NCI-H446 treated with DMSO at 0.1 percent for 48 hours (cell line): ENCODE measurements at places on chromosomes 2 and 18.

- peak; percentile 72 for DNase-seq
These were observed 197.3 kb downstream of the DCC start for GRCh38 chr18:52537261-52537660.

GRCh38 chr2:150729495-150729955 lies 242.1 kb upstream of the RND3 start:
- DNase-seq: no peak

GRCh38 chr18:6239716-6240115 lies 175.0 kb downstream of the L3MBTL4 start:
- no peak for DNase-seq

GRCh38 chr2:39849064-39849463 lies 70.0 kb upstream of the THUMPD2 start:
- DNase-seq: no peak

DNA sequence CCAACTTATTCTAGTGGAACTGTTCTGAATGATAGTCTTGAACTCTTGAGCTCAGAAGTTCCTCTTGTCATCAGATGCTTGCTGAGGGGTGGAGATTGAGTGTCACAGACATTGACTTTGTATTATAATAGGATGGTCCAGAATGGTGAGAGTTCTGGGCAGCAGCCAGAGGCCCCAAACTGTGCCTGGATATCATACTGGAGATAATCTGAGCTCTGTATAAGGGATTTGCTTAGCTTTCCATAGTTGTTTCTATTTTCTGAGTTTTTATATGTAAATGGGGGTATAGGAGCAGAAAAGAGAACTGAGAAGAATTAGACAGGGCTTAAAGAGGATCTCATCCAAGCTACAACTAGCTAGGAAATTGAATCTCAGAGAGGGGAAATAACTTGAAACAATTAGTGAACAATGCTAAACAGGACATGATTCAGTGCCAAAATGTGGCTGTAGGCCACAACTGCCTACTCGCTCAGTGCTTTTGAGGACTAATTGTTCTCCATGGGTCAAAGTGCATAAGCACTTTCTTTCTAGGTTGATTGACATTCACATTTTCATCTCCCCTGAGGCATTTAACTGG lies 10.1 kb upstream of the LCLAT1 start:
- no peak for DNase-seq

DNA sequence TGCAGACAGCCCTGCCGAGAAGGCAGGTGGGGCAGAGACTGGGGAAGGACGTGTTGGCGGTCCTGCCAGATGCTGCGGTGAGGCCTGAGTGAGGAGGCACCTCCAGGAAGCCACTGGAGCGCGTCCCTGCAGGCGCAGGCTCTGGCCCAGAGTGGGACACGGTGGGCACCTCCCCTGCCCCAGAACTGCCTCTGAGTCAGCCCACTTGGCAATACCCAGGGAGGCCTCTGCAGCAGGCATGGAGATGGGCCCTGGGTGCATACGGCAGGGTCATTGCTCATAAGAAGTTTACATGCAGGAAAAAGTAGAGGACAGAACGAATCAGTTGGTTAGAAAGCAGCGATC lies 195.9 kb downstream of the TFCP2L1 start:
- DNase-seq: no peak

DNA sequence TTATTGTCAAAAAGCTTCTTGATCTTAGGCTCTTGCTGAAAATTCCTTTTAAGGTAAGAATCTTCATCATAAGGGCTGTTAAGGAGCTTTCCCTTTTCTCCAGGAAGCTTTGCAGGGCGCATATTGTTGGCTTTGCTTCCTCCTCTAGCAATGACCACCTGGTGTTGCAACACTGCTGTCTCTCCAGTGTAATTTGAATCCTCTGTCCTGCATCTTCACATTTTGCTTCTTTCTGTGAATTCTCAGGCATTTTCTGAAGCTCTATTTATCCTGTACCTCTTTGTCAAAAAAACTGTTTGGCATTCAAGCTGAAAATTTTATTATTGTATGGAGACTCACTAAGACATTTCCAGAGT lies 533.1 kb upstream of the CHAC2 start:
- no peak for DNase-seq

GRCh38 chr2:14301331-14301730 lies 331.2 kb upstream of the LRATD1 start:
- no peak for DNase-seq

- no peak for DNase-seq
These were observed 164.6 kb upstream of the TRIB2 start for GRCh38 chr2:12552092-12552491.

- DNase-seq: no peak
These were observed 215.5 kb downstream of the NCKAP5 start for GRCh38 chr2:133352719-133353118.

GRCh38 chr2:218406949-218407618 lies 7.4 kb downstream of the CTDSP1 start:
- peak; percentile 65 for DNase-seq

- DNase-seq: no peak
These were observed 167.8 kb downstream of the PMAIP1 start for GRCh38 chr18:60067426-60068210.

DNA sequence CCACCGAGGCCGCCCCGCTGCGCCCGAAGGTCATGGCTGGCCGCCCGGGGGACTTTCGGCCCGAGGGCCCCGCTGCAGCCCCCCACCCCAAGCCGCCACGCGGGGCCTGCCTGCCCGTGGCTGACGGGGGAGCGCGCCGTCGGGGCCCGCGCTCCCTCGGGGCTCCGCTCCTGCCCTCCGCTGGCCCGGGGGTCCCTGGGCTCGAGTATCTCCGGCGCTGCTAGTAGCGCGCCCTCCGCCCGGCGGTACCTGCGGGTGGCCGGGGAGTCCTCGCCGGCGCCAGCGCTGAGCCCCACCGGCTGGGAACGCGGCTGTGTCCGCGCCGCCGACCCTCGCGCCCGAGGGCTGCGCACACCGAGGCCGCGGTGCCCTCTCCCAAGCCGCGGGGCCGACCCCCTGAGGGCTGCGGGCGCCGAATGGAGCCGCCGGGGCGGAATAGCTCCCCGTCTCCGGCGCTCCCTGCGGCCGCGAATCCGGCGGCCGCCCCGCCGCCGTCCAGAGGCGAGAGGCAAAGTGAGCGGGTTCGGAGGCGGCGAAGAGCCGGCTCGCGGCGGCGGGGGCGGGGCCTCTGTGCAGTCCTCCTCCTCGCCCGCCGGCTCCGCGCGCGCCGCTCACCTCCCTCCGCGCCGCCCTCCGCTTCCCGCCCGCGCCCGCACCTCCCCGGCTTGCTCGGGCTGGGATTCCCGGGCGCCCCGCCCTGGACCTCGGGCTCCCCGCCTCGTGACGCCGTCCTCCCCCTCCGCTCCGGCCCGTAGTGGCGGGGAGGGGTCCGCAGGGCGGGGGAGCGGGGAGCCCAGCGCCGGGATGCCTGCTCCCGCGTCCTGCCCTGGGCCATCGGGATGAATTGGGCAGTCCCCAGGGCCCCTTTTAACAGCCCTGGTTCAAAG lies at the start of gene KCNG3:
Gene KCNG3, minus strand, starts transcription at position 515 of the 887 bp plus-strand sequence. Its CDS starts 481 bp downstream, at position 34.
- DNase-seq: peak; percentile 67

GRCh38 chr2:99706735-99707134 lies 216.9 kb upstream of the REV1 start:
- no peak for DNase-seq

DNA sequence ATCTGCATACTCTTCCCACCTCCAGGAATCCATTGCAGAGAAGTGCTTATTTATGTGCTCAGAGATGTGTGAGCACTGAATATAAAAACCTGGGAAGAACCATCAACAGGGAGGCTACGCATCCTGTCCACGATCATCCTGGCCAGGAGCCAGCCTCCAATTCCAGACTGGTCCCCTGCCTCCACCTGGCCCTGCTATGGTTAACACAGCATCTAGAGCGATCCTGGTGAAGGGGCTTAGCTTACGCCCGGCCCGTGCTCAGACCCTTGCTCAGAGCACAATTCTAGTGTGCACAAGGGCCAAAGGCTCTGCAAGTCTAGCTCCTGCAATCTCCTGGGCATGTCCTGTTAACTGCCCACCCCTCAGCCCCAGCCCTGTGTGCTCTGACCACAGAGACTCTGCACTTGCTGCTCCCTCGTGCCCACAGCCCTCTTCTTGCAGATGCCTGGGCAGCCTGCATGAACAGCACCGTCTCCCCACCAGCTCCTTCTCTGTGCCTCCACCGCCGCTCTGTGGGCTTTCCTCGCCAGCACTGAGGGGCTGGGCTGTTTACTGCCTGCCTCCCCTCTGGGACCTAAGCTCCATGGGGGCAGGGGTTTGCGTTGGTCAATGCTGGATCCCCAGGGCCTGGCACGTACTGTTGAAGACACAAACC lies 6.5 kb downstream of the PER2 start:
- DNase-seq: no peak

GRCh38 chr2:234469251-234469845 lies 27.5 kb downstream of the ARL4C start:
- DNase-seq: no peak

DNA sequence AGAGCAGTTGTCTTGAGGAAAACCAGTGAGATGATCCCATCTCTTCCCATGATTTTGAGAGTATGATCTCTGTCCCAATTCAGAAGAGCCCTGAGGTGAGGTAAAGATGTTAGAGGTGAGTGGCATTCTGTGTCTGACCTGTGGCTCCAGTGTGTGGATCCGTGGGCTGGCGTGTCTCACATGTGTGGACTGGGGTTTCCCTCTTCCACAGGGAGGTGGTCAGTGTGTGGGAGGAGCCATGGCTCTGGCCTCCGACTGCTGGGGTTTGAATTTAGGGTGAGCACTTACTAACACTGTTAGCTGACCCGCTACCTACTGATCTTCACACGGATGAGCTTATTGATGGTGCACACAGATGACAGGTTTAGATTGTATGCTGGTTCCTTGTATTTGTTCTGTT lies 31.2 kb downstream of the ASAP2 start:
- DNase-seq: no peak

DNA sequence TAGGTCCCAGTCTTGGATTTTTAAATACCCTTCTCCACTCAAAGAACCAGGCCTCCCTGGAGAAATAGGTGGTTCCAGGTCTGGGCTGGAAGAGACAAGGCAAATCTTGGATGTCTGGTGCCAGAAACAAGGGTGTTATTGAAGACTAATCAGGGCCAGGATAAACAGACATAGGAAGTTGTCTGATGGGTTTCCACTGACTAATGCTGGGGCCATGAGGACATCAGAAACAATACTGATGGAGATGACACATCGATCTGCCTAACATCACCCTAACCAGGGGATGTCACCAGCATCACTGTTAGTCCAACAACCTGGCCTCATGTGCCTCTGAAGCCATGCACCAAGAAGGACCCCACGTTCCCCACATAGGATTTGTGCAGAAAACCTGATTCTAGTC lies 42.5 kb upstream of the GLI2 start:
- DNase-seq: no peak

DNA sequence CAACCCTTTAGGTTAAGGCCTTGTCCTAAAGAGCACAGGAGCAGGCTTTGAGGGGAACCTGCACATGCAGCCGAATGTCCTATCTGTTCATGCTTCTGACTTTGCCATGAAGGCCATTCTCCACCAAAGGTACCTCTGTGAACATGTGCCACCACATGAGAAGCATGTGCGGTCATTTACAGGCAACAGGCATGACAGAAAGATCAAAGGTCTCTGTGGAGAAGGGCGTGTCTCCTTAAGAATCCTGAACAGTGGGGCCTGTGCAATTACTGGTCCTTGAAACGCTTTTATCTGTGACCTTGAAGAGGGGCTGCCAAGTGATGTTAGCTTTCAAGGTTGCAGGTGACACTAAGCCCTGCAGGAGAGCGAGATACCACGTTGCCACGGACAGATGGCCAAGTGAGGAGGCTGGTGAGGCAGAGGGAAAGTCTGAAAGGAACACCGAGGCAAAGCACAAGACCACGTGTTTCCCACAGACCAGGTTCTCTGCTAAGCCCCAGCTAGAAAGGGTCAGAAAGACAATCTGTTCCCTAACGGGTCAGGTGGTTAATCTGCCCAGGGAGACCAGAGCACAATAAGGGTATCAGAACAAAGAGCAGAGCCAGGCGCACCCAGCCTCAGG lies 19.5 kb upstream of the POMC start:
- DNase-seq: no peak

GRCh38 chr2:51981783-51982182 lies 949.9 kb upstream of the NRXN1 start:
- peak; percentile 32 for DNase-seq

GRCh38 chr18:61333271-61333745 lies at the start of gene CDH20:
Gene CDH20, plus strand, starts transcription at chr18:61333430.
- no peak for DNase-seq

GRCh38 chr2:50546790-50547189 lies 485.1 kb downstream of the NRXN1 start:
- peak; percentile 56 for DNase-seq

DNA sequence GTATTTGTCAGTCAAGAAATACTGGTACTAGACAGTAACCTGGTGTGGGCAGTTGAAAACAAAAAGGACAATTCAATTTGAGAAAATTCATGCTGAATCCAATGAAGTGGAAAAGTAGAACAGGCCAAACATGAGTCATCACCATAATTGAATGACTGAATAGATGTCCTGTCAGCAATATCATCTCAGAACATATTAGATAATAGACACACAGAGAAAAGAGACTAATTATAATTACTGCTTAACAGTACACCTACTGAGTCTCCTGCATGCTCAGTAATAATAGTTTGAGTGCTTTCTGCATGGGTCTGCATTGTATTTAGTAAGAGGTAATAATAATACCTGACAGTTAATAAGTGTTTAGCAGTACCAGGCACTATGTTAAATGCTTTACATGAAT lies 138.6 kb upstream of the ZC3H15 start:
- DNase-seq: peak; percentile 72

- no peak for DNase-seq
These were observed 4.3 kb downstream of the MRPS9 start for GRCh38 chr2:105042189-105042588.

DNA sequence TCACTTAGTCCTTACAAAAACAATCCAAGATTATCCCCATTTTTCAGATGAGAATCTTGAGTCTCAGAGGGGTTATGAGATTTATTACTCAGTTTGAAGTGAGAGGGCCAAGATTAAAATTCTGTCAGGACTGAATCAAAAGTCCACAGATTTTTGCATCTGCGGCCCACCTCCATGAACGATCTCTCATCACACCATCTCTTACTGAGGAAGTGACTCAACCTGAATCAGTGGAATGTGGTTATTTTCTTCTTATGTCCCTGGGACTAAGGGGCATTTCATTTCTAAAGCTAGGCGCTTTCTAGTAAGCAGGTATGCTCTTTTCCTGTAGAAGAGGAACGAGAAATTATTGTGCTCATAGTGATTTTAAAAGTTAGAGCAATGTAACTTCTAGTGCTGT lies 360.3 kb upstream of the SPHKAP start:
- DNase-seq: no peak

DNA sequence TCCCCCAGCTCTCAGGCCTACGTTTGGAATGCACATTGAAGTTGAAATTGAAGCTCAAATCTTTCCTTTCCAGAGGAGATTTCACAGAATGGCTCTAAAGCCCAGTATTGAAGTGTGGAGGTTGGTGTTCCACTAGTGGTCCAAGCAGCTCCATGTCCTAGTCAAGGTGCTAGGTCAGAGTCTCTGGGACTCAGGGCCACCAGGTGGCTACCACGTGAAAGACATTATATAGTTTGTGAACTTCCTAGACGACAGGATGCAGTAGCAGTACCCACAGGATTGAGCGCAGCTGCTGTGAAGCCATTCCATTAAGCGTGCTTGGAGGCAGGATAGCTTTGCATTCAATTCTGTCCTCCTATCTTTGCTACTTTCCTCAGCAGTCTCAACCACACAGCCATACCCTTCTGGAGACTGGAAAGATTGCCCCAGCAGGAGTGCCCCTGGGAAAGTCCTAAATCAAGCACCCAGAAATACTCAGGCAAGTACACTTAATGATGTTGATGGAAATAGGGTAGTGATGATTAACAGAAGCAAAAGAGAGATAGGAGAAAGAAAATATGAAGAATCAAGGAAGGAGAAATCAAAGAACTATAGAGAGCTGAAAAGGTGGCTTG lies 4.7 kb upstream of the TGFA start:
- no peak for DNase-seq

- no peak for DNase-seq
These were observed 256.1 kb upstream of the SIX2 start for GRCh38 chr2:45265336-45265735.
